ENCODE measurements at places on chromosomes 1 and 21.

- DNase-seq = no peak
Observed at GRCh38 chr1:160884579-160884978, 401 bp downstream of the ITLN1 start.

DNA sequence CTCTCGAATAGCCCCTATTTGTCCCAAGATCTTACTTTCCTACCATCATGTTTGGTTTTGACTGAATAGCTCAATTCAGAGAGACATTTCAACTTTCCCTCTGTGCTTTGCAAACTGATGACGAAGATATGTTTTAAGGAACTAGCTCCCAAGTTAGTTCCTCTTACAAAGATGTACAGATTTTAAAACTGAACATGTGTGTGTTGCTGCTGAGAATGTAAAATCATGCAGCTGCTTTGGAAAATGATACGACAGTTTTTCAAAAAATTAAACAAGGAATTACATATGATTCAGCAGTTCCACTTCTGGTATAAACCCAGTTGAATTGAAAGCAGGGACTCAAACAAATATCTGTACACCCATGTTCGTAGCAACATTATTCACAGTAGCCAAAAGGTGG lies 33.6 kb downstream of the KIF26B start:
- no peak for DNase-seq

DNA sequence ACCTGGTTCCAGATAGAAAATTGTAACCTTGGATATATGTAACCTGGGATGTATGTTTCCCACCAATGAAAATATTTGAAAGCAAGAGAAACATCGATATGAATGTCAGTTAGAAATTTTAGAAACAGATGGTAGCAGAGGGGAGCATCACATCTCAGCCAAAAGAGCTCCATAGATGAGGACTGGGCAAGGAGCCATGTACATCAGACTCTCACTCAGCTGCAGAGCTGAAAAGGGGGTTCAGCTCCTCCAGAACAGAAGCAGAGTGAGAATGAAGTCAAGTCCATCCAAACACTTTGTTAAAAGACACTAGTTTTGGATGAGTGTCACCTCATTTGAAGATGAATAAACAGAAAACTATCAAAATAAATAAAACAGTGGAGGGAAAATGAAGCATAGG lies 202.4 kb downstream of the HMCN1 start:
- no peak for DNase-seq

DNA sequence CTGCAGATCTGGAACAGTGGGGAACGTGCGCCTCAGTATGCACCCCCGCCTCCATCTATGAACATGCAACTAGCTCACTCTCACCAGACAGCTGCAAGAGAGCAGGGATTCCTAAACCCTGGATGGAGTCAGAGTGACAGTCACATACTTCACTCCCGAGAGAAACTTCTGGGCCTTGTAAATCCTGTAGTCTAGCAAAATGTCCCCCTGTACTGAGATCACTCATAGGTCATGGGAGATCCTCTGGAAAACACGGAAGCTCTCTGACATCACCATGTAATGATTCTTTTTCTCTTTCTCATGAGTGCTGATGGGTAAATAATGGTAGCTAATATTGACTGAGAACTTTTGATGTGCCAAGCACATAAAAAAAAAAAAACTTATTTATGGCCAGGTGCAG lies 23.4 kb upstream of the TARDBP start:
- DNase-seq = no peak

DNA sequence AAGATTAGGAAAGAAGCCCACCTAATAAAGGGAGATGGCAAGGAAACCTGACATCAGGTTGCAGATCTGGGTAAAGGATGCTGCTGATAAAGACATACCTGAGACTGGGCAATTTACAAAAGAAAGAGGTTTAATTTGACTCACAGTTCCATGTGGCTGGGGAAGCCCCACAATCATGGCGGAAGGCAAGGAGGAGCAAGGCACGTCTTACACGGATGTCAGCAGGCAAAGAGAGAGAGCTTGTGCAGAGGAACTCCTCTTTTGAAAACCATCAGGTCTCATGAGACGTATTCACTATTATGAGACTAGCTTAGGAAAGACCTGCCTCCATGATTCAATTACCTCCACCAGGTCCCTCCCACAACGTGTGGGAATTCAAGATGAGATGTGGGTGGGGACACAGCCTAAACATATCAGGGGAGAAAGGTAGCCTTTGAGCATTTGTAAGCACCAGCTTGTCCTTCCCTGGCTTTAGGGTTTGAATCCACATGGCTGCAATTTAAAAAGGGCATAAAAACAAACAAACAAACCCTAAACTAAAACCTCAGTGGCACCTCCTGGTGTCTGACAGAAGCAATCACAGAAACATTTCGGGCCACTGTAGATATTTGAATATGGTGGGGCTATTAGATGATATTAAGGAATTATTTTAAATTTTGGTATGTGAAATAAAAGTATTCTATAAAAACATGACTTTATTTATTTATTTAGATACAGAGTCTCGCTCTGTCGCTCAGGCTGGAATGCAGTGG lies 33.1 kb downstream of the SLC2A7 start:
- DNase-seq = no peak

DNA sequence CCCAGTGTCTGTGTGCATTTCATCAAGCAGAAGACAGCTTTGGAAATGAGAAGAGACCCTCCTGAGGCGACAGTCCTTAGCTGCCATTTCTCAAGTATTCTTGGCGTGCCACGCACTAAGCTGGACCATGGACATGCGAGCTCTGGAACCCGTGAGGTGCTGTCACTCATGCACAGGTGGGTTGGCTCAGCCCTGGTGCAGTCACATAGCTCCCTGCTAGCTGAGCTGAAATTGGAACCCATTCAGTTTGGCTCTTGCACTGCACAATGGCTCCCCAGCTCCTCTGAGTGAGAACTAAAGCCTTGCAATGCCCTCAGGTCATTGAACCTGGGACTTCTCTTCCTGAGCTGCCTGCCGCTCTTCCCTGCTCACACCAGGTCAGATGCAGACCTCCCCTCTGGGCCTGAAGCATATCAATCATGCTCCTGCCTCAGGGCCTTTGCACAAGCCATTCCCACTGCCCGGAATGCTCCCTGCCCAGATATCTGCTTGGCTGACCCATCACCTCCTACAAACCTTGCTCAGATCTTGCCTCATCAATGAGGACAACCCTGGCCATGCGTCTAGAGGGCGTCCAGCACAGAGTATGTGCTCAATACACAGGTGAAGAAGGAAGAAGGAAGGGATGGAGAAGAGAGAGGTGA lies 6.3 kb upstream of the SRARP start:
- DNase-seq = no peak

DNA sequence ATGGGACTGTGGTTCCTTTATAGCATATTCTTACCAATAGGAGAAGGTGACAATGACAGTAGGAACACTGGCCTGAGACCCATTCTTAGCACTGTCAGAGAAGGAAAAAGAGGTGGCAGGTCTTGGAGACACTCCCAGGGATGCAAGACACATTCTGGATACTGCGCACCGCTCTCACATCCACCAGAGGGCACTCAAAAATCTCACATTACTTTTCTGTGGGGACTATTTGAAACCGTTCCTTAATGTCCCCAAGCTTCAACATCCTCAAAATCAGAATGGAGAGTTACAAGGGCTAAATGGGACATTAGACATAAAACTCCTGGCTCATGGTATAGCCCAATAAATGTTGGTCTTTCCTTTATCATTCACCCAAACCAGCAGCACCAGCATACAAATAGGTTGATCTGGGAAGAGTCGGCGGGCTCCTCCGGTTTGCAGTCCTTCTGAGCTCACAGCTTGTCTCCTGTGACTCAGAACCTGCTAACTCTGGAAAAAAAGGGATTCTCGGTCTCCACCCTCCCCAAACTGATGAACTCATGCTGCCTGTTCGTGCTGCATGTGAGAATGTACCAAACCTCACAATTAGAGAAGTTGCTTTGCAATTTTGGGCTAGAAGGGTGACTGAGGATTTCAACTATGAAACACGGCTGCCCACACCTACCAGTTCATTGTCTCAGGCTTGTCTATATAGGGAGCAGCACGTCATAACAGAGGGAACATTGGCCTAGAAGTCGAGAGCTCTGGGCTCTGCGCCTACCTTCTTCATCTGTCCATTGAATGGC lies 40.2 kb downstream of the IL12RB2 start:
- no peak for DNase-seq

- DNase-seq = no peak
Observed at GRCh38 chr21:15023776-15024175, 41.0 kb downstream of the NRIP1 start.

DNA sequence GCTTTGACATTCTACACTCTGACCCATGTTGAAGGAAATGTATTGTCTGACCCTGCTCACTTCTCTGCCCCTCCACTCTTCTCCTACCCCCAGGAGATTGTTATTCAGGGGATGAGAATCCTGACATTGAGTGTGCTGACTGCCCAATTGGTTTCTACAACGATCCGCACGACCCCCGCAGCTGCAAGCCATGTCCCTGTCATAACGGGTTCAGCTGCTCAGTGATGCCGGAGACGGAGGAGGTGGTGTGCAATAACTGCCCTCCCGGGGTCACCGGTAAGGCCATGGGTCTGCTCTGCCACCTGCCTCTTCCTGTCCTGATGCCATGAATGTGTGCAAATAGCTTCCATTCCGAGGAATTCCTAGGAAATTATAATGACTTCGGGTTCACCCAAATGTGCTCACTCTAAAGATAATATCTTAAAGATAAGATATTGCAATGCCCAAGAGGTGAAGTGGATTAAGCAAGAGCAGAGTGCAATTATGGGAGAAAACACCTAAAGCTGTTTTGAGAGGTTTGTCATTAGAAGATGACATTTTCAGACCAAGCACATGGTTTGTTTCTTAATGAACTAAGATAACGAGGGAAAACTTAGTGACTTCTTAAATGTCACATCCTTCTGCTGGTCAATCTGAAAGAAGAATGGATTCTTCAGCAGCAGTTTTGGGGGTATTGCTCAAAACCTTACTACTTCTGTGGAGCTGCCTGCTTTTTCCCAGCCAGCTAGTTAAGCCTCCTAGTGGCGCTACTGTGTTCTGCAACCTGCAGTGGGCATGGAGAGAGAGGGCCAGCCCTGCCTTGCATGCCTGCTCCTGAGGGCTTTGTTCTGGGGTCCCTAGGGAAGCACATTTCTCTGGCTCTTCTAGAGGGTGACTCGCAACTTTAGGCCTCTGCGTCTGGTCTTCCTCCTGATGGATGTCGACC lies 41.6 kb downstream of the LAMC2 start:
- peak; percentile 36 for DNase-seq

GRCh38 chr1:19469004-19469403 lies 16.3 kb downstream of the CAPZB start:
- no peak for DNase-seq

GRCh38 chr1:241932845-241933244 lies 24.7 kb upstream of the BECN2 start:
- DNase-seq = no peak

Data from GM18507 (cell line).